Activated CD4-positive, alpha-beta T cell treated with anti-CD3 and anti-CD28 coated beads, Interleukin-2, amount 50 U/mL, for 1 hour (primary cell): ENCODE measurements at places on chromosomes 5 and 9.

GRCh38 chr9:64066736-64067368, 1218.2 kb downstream of the FOXD4L5 start:
- DNase-seq: no peak

DNA sequence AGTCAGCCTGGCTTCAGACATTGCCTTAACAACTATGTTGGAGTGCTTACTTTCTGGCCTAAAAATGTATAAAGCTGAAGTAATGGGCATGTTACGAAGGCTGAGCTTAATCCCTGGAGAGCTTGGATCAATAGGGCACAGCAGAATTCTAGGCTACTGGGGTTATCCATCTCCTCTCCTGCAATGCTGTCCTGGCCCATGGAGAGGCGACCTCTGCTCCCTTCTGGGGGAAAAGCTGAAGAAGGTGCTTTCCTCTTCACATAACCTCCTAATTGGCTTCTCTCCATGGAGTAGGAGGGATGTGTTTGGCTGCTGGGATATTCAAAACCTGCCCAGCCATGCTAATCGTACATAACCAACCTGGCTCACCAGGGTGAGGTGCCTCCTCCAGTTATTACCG, 403.5 kb downstream of the DMRT2 start:
- no peak for DNase-seq

DNA sequence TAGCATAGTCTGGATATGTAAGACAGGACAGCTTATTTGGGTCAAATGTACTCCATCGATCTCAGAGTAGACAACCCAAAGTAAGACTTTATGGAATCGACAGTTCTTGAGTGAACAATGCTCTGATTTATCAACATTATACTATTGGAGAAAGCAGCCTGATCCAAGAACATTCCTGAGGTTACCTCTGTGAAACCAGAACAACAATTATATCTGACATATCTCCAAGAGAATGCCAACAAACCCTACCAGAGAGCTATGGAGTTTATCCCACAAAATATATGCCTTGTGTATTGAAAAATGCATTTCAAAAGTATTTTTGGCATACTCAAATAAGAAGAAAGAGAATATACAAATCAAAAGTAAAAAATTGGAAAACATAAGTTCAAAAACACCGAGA, 1985.9 kb downstream of the EFNA5 start:
- no peak for DNase-seq

- no peak for DNase-seq
Measured at GRCh38 chr5:5159282-5160103, 19.4 kb downstream of the ADAMTS16 start.

- DNase-seq: no peak
Measured at GRCh38 chr5:124408738-124409453, 337.5 kb downstream of the ZNF608 start.

DNA sequence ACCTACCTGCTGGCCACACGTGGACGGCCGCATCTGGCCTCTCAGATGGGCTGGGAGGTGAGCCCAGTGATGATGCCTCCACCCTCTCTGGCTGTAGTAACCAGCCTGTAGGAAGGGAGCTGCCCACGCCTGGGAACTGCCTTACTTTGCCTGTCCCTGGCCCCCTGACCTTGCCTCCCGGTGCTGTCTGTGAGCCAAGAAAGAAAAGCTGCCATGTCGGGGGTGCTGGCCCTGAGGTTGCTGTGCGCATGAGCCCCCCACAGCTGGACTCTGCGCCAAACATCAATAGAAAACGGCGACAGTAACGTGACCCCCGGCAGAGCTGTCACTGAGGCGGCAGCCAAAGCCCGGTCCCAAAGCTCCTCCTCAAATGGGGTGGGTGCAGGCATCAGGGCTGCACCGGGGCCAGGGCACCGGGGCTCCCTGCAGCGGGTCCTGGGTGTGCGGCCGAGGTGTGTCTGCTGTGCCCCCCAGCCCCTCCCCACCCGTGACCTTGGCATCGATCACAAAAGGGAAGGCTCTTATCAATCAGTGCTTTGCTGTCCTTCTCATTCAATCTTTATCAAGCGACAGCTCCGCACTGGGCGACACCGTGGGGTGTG, 15.3 kb upstream of the SLC9A3 start:
- DNase-seq: no peak

DNA sequence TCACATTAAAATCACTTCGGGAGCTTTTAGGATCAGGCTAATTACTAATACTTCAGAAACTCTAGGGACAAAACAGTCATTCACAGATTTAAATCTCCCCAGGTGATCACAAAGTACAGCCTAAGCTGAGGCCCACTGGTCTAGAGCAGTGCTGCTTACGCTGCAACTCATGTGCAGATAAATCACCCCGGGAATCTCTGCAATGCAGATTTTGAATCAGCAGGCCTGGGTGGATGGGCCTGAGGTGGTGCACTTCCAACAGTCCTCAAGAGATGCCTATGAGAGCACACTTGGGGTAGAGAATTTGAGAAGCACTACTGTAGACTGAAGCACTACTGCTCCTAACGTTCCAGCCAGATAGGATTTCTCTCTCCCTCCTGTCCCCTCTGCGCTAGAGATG, 28.4 kb downstream of the CSF1R start:
- DNase-seq: no peak

GRCh38 chr5:123855609-123856008, 343.6 kb downstream of the CSNK1G3 start:
- DNase-seq: no peak

DNA sequence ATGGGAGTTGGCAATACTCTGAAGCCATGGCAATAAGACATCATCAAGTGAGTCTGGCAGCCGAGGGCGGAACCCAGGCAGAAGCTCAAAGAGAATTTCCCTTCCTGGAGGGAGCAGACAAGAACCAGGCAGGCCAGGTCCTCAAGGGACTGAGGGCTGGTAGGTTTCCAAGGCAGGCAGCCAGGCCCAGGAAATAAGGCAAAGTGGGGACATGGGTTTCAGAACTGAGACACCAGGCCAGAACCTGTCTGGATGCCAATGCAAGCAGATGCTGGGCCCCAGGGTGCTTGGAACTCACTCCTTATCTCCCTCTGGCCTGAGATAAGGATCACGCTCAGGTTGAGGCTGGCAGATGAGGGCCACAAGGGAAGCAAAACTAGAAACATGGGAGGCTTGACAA, 8.9 kb downstream of the TSSK1B start:
- no peak for DNase-seq

- DNase-seq: no peak
Measured at GRCh38 chr5:145668714-145669113, 166.4 kb downstream of the PRELID2 start.

DNA sequence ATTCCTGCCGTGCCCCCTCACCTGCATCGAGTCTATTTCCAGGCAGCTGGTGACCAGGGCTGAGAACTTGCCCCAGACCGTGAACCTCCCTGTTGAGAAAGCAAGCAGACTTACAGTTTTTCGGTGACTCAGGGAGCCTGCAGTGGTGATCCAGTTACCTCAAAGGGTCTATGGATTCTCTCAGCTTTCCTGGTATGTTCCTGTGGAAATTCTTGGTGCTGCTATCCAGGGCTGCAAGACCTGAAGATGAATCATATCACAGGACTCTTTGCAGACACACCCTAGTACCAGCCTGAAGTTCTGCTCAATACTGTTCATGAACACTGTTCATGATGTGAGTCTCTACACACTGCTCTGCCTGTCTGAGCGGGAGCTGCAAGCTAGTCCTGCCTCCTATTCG, 154.7 kb downstream of the WDR70 start:
- DNase-seq: no peak
